ENCODE measurements at places on chromosomes 6 and 20.
A peak's percentile ranks its signal among the peaks of the same experiment; 100 is the strongest.

DNA sequence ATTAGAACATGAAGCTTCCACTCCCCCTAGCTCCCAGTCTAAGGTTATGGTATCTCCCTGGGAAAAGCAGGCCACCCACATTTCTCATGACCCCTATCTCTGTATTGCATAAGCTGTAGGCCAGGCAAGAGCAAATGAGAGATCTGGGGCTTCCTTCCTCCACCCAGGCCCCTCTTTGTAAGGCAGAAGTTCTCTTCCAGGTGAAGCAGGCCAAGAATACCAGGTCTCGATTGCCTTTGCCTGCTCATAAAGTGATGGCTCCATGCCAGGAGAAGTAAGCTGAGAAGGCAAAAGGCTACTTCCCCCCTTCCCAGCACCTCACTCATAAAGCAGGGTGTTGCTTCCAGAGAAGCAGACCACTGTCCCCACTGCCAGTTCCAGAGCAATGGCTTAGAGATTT lies 144.1 kb upstream of the KCNK16 start:
- no peak for DNase-seq

GRCh38 chr6:169933251-169933821 lies 181.9 kb downstream of the ERMARD start:
- no peak for DNase-seq

DNA sequence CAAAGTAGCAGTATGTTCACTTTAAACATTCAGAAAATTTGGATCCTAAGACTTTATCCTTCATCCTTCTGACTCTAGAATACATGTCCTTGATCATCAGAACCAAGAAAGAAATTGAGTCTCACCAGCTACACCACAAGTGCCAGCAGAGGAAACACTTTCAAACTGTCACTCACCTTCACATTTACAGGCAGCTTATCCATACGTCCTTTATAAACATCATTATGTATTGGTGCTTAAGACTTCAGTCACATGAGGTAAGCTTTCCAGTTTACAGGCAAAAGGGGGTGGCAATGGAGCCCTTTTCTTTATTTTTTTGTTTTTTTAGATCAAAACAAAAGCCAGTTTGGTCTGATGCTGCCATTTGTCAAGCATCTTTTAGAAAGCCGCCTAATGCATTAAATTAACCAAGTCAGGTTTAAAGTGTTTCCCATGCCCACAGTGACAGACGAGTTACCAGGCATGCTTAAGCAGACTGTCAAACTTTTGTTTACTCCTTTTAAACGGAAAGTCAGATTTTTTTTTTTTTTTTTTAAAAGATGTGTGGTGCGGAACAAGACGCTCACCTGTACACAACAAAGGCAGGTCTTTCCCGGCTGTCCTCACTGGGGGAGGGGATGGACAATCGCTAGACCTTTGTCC lies 952 bp upstream of the BRPF3 start:
- DNase-seq: peak; percentile 2

- DNase-seq: peak; percentile 17
Observed at GRCh38 chr20:49340161-49340966, 62.5 kb upstream of the ZNFX1 start.

DNA sequence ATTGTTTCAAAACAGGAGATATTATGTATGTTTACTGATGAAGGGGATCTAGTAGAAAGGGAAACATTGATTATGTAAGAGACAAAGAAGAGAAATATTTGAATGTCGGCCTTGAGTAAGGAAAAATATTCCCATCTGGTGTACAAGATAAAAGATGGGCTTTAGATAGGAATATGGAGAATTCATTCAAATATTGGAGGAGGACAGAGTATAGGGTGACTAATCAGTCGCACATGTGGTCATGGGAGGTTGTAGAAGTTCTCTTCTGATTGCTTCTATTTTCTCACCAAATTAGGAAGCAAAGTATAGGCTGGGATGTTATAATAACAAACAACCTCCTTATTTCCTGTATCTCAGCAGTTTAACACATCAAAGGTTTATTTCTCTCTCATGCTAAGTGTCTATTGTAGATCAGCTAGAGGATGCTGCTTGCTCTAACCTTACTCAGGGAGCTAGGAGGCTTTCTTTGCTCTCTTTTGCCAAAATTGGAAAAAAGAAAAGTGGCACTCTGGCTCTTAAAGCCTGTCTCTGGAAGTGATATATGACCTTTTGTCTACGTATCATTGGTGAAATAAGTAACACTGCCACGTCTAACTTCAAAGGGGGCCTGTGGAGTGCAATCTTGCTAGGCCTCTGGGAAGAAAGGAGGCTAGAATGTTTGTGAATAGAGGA lies 1.2 kb upstream of the HDDC2 start:
- no peak for DNase-seq

DNA sequence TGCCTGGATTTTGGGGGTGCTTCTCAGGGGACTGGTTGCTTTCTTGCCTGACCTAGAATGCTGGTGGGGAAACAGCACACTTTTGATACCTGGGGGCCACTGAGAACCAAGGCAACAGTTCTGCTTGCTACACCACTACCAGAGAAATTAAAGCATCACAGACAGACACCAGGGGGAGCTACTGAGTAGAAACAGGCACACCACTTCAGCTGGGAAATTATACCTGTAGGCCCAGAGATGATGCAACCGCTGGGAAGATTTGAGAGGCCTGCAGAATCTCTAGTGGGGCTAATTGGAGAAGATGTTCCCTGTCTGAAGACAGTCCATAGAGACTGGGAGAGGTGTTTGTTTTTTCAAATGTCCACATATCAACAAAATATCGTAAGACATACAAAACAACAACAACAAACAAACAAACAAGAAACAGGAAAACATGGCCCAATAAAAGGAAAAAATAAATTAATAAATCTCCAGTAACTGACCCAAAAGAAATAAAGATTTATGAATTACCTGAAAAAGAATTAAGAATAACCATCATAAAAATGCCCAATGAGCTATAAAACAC lies 129.4 kb upstream of the RIN2 start:
- peak; percentile 40 for DNase-seq

GRCh38 chr6:163192591-163192990 lies 221.9 kb upstream of the QKI start:
- no peak for DNase-seq

GRCh38 chr6:9121549-9121948 lies 686.2 kb upstream of the SLC35B3 start:
- DNase-seq: peak; percentile 33

DNA sequence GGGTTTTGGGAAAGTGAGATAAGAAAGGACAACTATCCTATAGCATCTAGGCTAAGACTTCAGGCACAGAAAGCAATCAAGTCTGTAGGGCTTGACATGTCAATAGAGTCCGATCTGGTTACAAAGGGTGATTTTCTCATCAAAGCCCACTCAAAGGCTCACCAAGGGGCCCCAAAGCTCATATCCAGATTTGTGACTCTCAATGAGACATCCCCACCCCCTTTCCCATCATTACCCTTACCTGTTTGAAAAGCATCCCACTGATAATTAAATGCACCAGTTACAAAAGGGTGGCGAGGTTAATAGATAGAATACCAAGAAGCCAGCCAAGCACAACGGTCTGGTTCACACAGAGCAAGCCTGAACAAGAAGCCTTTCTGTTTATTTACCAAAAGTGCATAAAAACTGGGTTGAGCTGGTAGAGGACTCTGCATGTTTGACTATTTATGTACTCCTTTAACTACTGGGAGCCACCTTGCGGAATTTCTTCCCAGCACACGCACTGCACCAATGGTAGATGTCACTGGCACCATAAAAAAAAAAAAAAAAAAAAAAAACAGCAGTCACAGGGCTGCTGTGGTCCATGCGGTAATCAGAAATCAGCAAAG lies 6.1 kb downstream of the JAG1 start:
- DNase-seq: no peak

- no peak for DNase-seq
Observed at GRCh38 chr6:145209272-145209671, 526.0 kb downstream of the EPM2A start.

- DNase-seq: no peak
Observed at GRCh38 chr6:30000156-30000791, 57.9 kb downstream of the HLA-A start.

- peak; percentile 8 for DNase-seq
Observed at GRCh38 chr20:21173485-21173884, 47.6 kb downstream of the KIZ start.

- DNase-seq: no peak
Observed at GRCh38 chr6:105880030-105880492, 206.1 kb upstream of the PRDM1 start.

- DNase-seq: peak; percentile 75
Observed at GRCh38 chr6:31580807-31581433, 1.3 kb downstream of the LTB start.

- DNase-seq: no peak
Observed at GRCh38 chr6:128482642-128483041, 37.8 kb downstream of the PTPRK start.

DNA sequence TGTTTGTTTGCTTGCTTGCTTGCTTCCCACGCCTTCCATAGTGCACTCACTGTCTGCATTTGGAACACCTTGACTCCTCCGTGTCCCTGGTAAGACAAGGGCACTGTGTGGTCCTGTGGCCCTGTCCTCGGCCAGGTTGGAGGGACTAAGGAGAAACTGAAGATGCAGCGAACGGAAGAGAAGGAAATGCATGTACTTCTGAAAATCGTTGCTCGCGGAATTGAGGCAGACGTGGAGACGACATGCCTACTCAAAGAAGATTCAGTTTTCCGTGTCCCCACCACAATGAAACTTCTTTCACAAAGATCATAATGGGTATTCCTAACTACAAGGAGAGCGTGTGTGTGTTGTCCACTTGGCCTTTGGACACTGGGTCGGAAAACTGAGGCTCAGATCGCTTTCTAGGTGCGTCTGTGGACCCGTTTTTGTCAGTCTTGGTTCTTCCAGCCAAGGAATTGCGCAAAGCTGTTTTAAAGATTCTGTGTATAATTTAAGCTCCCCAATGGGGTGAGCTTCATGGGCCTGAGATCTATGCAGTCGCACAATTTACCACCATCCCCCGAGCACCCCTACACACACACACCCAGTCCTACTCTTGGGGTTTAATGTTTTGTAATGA lies 120.4 kb upstream of the ZNF184 start:
- DNase-seq: peak; percentile 4

DNA sequence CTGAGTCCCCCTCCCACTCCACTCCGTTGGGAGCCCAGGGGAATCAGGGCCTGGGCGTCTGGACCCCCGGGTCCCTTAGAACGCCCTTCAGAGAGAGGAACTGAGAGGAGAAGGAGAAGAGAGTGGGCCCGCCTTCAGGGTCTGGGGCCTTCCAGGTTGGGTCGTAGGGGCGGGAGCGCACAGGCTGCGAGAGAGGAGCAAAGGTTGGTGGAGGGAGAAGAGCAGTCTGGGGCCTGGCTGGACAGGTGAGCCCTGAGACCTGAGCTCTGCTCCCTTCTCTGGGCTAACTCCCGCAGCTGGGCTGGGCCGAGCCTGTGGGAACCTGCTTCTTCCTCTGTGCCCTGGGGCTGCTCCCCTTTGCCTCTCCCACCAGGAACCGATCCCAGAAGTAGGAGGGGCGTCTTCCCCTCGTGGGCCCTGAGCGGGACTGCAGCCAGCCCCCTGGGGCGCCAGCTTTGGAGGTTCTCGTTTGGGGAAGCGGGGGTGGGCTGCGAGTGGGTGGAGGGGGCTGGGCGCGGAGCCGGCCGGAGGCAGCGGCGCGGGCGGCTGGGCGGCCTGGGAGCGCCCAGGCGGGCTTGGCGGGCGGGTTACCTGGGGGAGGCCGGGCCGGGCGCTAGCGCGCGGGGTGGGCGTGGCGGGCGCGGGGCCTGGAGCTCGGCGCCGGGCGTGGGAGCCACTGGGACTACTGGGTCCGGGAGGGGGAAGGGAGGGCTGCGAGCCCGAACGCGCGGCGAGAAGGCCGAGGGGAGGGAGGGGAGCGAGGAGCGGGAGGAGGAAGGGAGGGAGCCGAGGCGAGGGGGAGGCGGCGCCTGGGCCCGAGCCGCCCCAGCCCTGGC lies at the start of gene DDR1:
DDR1 (plus strand) TSS at position 835 of the 836 bp plus-strand sequence. CDS start 4,211 bp downstream, outside the sequence.
- peak; percentile 60 for DNase-seq

DNA sequence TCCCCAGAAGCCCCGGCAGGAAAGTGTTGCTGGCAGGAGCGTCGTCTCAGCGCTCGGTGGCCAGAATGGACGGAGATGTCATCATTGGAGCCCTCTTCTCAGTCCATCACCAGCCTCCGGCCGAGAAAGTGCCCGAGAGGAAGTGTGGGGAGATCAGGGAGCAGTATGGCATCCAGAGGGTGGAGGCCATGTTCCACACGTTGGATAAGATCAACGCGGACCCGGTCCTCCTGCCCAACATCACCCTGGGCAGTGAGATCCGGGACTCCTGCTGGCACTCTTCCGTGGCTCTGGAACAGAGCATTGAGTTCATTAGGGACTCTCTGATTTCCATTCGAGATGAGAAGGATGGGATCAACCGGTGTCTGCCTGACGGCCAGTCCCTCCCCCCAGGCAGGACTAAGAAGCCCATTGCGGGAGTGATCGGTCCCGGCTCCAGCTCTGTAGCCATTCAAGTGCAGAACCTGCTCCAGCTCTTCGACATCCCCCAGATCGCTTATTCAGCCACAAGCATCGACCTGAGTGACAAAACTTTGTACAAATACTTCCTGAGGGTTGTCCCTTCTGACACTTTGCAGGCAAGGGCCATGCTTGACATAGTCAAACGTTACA lies 817 bp downstream of the GRM1 start:
- DNase-seq: no peak

- DNase-seq: no peak
Observed at GRCh38 chr6:168043848-168044415, 35.1 kb downstream of the FRMD1 start.

- no peak for DNase-seq
Observed at GRCh38 chr6:164106345-164106769, 691.8 kb downstream of the QKI start.

- peak; percentile 51 for DNase-seq
Observed at GRCh38 chr6:133396233-133396983, 155.3 kb downstream of the EYA4 start.

DNA sequence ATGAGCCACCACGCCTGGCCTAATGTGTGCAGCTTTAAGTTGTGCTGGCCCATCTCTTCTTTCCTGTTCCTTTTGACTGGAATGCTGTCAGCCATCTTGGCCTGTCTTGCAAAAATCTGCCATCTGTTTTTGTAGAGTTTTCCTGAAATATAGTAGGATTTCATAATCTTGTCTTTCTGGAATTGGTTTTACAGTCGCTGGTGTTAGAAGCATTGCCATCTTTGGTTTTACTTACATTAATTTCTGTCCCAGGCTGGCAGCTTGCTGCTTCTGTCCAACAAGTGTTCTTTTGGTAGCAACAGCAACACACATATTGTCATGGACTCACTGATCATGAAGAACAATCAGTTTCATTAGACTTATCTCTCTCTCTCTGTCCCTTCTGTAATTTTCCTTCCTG lies 29.1 kb upstream of the TULP1 start:
- DNase-seq: no peak

GRCh38 chr20:37316116-37316774 lies 26.8 kb downstream of the MANBAL start:
- no peak for DNase-seq

- DNase-seq: no peak
Observed at GRCh38 chr6:72559067-72559466, 62.8 kb upstream of the KCNQ5 start.

GRCh38 chr6:33144373-33144772 lies 47.9 kb downstream of the COL11A2 start:
- DNase-seq: no peak

DNA sequence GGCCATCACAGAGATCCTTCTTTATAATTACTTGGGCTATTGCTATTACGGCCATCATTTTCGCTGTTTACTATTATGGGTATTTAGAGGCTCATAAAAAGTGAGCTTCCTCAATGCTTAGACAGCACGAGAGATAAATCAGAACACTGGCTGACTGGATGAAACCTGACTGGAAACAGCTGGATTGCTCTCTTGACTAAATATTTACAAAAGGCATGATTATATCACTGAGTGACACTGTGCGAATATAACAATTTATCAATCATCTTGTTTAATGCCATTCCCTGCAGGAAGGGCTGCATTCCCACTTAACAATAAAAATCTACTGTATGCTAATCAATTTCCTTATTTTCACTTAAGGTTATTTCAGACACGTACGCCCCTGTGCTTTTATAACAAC lies 260.1 kb upstream of the ARID1B start:
- no peak for DNase-seq

Data from fibroblast of lung (primary cell).